Activated naive CD8-positive, alpha-beta T cell treated with anti-CD3 and anti-CD28 coated beads, Interleukin-2, amount 50 U/mL, for 24 hours (primary cell): ENCODE measurements at places on chromosomes 3 and 15.

GRCh38 chr15:76514282-76514681 is 177.7 kb downstream of the ISL2 start:
- no peak for DNase-seq

DNA sequence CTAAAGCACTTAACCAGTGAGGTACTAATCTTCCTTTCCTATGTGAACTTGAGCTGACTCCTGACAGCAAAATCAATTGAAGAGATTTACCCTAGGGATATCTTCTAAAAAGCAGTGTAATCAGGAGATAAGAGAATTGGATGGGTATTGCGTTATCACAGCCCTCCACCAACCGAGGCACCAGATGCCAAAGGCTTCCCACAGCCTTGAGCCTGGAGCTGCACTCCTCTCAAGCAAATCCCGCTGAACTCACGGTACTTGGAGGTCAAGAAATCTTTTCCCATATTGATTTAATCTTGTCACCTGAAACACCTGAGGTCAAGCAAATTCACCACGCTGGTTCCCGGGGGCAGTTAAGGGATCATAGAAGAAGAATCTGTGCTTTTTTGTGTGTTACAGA is 346.8 kb downstream of the TBL1XR1 start:
- DNase-seq = no peak

DNA sequence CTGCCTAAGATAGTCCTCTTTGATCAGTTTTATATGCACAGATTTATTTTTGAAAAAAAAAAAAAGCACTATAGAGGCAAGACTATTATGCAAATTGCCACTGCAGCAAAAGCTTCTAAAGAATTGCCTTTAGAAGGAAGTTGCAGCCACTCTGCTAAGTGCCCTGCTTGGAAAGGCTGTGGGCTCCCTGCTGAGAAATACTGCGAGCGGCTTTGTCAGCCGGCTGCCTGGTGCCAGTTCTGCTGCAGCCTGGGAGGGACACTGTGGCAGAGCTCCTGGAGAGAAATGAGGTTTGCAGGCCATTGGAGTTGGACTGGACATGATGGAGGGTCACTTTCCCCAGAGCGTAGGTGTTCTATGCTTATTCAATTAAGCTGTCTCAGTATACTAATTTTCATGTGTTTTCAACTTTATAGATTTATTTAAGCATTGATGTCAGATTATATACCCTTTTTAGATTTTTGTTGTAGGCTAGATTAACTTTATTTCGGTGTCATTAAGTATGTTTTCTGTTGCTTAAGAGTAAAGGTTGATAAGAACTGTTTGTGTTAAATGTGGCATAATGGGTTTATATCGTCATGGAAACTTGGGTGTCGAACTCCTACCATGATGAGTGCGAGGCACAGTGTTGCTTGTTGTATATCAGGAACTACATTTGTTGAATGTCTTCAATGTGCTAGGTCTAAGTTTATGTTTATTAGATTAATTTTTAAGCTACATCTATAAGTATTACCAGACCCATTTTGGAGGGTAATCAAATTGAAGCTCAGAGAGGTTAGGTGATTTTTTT is 6.6 kb downstream of the MAP2K5 start:
- DNase-seq = no peak

GRCh38 chr15:85929786-85930185 is 135.1 kb upstream of the KLHL25 start:
- no peak for DNase-seq
